ENCODE measurements at places on chromosomes 7 and 10. TPM values are rescaled to one million over a fixed set of nuclear protein-coding genes. Genes with fewer than 3 reads are reported as not detected.

The MET gene
- total RNA-seq, result 55.0 TPM

The IFIT1B gene
- not detected for total RNA-seq

The SLC29A3 gene
- total RNA-seq, result 3.8 TPM

The TSPAN12 gene
- 1.8 TPM for total RNA-seq

The PLEKHS1 gene
- total RNA-seq, result not detected

The SEC31B gene
- 5.3 TPM for total RNA-seq

- no peak for DNase-seq
Measured at GRCh38 chr10:13158401-13158800, 3.0 kb upstream of the MCM10 start.

DNA sequence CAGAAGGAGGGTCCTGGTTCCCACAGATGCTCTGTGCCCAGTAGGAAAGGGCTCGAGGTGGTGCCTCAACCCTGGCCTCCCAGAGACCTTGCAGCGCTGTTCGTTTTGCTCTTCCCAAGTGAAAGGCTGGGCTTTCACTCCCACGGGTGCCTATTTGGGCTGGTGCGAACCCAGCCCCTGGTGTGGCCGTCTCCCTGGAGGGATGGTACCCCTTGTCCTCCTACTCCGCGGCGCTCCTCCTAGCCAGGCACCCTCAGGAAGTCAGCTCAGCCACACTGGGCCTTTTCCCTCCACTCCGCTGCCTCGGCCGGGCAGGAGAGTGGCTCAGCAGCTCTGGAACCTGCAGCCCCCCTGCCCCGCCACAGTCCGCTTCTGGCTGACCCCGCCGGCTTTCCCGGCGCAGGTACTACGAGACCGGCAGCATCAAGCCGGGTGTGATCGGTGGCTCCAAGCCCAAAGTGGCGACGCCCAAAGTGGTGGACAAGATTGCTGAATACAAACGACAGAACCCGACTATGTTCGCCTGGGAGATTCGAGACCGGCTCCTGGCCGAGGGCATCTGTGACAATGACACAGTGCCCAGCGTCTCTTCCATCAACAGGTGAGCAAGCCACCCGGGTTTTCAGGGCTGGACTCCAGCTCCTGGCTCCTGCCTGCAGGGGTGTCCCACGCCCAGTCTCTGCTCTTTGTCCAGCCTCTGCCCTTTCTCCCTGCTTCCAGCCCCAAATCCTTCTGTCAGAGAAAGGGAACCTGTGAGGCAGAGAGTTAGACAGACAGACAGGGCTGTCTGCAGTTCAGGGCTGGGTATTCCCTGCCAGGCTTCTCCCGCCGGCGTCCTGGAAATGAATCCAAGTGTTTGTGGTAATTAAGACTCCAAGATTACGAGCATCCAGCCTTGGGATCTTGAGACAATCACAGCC, 5.2 kb downstream of the PAX2 start:
- peak; percentile 77 for DNase-seq

DNA sequence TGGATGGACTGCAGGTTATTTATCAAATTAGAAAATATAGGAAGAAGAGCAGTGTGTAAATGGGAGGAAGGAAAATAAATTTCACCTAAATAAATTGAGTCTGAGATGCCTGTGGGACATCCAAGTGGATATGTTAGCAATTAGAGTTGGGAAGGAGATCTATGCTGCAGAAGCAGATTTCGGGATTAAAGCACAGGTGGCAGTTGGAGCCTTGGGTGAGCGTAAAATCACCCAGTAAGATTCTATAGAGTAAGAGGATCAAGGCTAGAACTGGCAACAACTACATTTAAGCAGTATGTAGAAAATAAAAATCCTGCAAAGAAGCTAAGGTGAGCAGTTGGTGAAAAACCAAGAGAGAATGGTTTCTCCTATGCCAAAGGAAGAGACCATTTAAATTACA, 8.4 kb downstream of the TRIM4 start:
- DNase-seq, result no peak

DNA sequence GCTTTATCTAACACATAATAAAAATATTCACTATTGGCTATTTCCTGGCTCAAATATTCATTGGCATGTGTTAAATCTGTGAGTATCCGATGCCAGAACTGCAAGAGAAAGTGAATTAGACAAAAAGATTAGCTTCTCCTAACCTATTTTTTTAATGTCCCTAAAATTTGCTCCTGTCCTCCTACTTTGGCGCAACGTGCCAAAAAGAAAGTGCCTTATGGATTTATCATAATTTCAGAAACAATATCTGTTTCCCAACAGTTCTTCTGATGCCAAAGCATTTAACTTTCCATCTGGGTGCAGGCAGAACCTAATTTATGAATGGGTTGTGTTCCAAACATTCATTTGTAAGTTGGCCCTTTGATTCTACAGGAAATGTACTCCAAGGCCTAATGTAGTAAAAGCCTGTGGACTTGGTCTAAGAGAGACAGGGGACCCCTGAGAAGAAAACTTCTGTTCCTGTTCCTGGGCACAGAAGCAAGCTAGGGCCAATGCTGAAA, 15.4 kb downstream of the PIP4K2A start:
- no peak for DNase-seq

GRCh38 chr7:32206987-32207386, 136.8 kb upstream of the PDE1C start:
- DNase-seq, result no peak

DNA sequence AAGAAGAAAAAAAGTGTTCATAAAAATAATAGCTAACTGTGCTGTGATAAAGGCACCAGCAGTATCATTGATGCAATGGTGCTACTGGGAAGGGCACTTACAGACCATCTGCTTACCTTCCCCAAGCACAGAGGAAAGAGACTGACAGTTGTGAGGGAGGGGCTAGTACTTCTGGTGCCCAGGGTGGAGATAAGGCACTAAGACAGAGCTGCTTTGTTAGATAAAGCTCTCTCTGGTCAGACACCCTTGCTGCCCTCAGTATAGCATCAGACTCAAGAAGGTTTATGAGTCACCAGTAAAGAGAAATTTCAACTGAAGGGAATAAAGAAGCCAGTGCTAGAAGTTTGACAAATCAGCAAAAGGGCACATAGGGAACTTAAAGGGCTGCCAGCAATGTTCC, 325.6 kb downstream of the HPSE2 start:
- DNase-seq, result peak; percentile 23

- DNase-seq, result peak; percentile 75
Measured at GRCh38 chr10:132299371-132300336, 8.1 kb downstream of the STK32C start.

GRCh38 chr7:105067691-105068090, 53.7 kb downstream of the KMT2E start:
- no peak for DNase-seq

DNA sequence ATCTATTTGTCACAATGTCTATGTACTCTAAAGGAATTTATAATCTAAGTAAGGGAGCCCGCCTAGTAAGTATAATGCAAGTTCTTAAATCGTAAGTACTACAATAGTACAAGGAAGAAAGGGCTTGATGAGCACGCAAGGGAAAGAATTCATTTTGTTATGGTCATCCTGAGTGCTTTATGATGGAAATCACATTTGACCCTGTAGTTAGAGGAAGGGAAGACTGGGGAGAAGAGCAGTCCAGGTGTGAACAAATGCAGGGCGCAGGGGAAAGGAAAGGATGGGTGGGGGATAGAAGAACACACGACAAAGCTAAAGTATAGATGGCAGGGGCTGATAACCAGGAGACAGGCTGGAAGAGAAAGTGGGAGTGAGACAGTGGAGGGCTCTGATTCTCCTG, 88.2 kb upstream of the ARMC3 start:
- DNase-seq, result no peak

- DNase-seq, result peak; percentile 74
Measured at GRCh38 chr10:116521424-116522290, 24.1 kb upstream of the PNLIP start.

GRCh38 chr10:6230315-6230714, 27.6 kb downstream of the PFKFB3 start:
- DNase-seq, result peak; percentile 58

- DNase-seq, result no peak
Measured at GRCh38 chr10:117350909-117351308, 24.3 kb downstream of the PDZD8 start.

GRCh38 chr7:137734221-137734620, 112.6 kb downstream of the DGKI start:
- no peak for DNase-seq

DNA sequence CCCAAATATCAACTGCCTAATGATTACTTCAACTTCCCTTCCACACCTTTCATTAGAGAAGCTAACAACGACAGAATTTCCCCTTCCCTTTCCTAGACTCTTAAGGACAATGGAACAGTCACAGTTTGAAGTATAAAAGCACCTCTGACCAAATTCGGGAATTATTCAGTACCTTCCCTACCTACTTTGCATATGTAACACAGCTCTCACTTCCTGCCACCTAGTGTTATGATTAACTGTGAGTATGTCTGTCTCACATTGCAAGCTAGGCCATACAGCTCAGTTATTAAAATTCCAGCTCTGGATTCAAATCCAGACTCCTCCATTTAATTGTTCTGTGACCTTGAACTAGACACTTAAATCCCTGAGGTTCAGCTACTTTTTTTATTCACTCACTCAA, 44.8 kb upstream of the HPSE2 start:
- no peak for DNase-seq

- DNase-seq, result no peak
Measured at GRCh38 chr7:146314962-146315361, 198.4 kb downstream of the CNTNAP2 start.

DNA sequence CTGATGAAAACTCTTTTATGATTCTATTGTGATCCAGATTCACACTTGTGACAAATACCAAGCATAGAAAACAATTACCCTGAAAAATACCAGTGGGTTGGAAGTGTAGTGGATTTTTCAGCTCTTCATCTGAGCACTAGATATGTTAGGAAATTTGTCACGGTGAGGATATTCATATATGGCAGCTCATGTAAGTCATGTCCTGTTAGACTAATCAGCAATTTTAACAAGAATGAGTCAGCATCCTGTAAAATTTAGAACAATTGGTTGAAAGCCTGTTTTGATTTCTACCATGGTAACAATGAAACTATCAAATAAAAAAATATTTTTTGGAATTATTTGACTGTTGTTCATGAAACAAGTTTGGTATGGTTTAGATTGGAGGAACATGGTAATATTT, 334.3 kb downstream of the CACNA2D1 start:
- DNase-seq, result no peak

DNA sequence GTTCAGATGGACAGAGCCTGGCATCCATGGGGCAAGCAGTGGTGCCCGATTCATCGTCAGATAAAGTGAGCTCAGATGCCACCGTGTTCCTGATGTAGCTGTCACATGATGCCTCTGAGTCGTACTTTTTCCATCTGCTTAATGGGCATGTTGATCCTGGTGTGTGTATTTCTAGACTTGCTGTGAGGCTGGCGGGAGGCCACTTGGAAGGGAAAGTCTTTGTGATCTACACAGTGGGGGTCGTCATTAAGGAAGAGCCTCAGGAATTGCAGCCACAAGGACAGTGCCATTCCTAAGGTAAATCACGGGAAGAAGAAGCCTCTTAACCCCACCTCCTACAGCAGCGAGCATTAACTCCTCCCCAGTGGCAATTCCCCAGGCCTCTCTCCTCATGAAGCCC, 63.0 kb downstream of the RGS10 start:
- DNase-seq, result no peak

- DNase-seq, result peak; percentile 94
Measured at GRCh38 chr10:86225103-86225782, 141.4 kb downstream of the GRID1 start.

DNA sequence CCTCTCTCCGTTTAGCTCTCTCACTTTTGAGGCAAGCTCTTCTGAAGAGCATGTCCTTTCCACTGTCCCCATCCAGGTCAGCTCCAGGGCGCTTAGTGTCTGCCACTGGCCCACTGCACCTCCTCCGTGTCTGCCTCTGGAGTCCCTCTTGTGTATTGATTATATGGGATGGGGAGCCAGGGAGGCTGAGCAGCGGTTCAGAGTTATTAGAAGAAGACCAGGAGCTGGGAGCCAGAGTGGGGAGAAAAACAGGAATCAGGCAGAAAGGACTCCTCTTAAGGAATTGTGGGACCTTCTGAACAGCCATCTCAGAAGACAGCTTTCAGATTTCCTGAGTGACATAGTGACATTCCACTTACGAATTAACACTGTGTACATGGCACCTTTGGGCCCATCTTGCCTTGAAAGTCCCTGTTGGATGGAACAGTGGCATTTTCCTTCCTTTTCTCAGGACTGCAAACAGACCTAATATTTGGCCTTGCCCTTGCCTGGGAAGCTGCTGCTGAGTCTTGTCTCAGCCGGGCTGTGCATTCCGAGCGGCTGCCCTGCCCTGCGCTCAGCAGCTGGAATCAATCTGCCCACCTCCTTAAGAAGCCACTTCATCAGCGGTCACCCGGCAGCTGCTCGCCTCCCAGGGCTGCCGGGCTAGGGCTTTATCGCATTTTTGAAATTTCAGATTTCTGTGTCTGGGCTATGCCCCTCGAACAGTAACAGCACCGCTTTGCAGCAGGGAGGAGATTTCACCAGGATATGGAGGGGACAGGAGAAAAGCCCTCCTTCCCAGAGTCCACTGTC, 81.1 kb upstream of the PRKG1 start:
- peak; percentile 87 for DNase-seq

DNA sequence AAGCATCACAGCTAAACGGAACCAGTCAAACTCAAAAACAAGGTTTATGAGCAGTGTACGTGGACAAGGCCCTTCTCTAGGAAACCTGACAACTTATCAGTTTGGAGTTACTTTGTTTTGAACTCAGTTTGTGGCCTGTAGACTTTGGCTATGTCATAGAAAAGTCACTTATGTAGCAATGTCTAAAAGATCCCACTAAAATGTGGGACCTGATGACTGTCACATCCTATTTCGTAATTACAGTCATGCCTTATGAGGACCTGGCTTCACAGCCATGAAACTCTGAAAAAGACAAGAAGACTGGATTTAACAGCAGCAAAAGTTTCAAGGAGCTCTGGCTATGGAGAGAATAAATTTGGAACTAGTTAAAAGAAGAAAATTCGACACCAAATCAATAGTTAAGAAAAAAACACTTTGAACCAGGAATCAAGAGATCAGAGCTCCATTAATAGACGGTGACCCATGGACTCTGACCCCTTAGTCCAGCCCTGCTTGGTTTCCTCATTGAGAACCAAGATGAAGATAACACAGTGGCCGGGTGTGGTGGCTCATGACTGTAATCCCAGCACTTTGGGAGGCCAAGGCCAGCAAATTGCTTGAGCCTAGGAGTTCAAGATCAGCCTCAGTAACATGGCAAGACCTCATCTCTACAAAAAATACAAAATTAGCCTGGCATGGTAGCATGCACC, 204.3 kb downstream of the SFMBT2 start:
- DNase-seq, result no peak

DNA sequence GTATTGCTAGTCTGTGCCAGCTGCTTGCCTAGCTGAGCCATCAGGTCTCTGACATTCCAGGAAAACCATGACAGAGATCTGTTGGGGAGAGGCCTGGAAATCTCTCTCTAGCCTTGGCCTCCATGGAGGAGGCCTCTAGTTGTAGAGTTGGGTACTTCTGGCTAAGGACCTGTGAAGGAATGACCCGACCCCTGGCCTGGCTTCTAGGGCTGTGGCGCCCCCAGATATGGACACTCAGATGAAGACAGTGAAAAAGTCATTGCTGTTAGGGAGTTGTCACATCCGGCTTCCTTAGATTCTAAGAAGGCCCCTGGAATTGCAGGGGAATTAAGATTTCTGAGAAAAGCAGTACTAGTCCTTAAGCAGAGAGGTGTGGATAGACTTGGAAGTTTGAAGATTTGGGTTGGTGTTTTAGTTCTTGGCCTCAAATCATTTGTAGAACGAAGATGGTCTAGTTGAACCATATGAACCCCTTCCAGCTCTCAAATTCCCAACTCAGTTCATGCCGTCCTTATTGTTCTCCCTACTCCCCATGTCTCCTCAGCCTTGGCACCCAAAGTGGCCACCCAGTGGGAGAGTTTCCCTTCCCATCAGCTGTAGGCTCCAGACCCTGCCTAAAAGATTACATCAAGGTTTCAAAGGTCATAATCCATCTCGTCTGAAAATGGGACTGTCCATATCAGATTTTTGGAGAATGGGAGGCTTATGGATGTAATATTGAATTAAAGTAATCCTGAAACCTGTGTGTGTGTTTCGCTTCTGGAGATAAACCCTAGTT, 7.0 kb downstream of the HHEX start:
- DNase-seq, result peak; percentile 65
